SK-MEL-5 (cell line): ENCODE measurements at places on chromosomes 2 and 18. TPM values are rescaled to one million over a fixed set of nuclear protein-coding genes. Genes with fewer than 3 reads are reported as not detected.

Gene FABP1
- total RNA-seq: not detected in 2 replicates

DNA sequence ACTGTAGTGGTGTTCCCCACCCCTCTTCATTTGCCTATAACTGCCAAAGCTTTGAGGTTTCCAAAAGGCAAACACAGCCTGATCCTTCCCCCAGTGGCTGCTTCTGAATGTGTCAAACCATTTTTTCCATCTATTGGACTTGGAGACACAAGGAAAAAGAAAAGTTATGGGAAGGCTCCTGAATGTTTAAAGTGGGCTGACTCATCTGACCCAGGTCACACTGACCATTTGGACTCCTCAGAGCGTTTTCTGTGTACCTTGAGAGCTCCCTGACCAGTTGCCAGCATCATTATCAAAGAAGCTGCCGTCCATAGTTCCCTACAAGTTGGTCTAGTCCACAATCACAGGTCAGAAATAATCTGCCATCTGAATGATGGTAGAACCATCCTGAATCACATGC lies 123.4 kb upstream of the COL3A1 start:
- DNase-seq: no peak

- DNase-seq: no peak
Measured at GRCh38 chr2:97617911-97618310, 28.0 kb upstream of the COX5B start.

- no peak for DNase-seq
Measured at GRCh38 chr2:43368483-43369385, 142.3 kb upstream of the ZFP36L2 start.

DNA sequence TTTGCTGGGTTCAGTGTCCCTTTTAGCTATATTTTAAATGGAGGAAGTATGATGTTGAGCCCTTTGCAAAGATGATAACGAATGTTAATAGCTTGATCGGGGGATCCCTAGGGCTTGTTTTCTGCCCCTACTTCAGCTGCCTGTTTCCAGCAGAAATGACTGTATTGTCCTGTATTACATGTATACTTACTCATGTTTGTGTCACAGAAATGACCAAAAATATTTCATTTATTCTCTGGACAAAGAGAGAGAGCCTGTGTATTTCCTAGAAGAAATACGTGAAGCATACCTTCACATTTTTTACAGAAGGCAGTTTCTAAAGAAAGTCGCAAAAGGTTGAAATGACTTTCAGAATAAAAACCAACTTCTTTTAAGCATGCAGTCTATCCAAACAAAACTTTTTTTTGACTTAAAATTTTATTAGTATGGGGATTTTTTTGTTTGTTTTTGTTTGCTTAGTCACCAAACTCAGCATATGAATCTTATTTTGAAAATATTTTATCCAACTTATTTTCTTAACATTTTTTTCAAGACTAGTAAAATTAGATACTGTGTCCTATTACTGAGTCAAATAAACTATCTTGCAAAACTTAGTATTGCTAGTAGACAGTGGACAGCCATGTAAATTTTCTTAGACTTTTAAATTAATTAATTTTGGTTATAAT lies 68.9 kb downstream of the PTRHD1 start:
- no peak for DNase-seq

DNA sequence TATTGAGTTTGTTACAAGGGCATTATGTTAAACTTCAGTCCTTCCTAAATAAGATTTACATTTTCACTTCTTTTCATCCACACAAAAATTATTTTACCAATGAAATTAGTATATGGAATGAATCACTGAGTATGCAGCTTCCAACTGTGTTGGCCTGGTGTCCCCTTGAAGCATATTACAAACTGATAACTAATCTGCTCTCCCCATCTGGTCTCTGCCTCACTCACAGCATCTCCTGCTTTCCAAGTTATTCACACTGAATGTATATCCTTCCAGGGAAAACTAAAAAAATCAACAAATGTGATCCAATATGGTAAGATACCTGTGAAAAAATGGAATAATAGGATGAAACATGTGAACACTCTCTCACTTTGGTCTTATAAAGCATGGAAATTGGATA lies 90.0 kb upstream of the NYAP2 start:
- DNase-seq: no peak
